Eye (tissue), 1 donor: ENCODE measurements at places on chromosomes 2 and 18.

GRCh38 chr2:192098814-192099491, 95.8 kb downstream of the TMEFF2 start:
- no peak for DNase-seq

DNA sequence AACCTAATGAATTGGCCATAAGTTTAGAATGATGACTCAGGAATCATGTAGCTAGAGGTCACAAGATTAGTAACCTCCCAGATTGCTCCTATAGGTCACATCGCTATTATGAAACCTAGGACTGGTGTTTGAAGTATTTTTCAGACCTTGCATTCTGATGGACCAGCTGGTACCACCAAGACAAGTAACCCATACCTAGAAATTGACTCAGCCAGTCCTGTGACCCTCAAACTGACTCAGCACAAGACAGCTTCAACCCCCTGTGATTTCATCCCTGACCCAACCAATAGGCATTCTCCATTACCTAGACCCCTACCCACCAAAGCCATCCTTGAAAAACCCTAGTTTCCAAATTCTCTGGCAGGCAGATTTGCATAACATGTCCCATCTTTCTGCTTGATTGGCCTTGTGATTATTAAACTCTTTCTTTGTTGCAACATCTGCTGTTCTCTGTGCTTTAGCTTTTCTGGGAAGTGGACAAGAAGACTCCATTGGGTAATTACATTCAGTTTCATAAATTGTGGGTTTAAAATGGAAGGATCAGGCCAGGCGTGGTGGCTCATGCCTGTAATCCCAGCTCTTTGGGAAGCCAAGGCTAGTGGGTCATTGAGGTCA, 254.9 kb downstream of the IRS1 start:
- no peak for DNase-seq

- peak; percentile 95 for DNase-seq
These were observed 64.7 kb downstream of the LRRFIP1 start for GRCh38 chr2:237691908-237692600.

DNA sequence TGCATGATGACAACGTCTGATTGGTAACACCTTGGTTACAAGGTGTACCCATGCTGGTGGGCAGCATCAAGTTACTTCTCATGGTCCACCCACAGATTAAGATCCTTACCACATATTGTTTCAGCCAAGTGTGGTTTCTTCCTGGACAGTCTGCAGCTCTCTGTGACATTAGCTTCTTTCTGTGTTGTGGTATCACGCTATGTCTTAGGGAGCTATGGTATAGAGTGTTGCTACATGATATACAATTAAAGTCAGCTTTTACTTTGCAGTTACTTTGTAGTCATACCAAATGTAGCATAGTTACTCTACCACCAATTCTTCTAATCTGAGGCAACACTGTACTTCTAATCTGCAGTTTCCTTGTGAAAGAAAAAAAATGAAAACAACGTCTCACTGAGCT, 48.8 kb downstream of the ZCCHC2 start:
- DNase-seq = no peak

DNA sequence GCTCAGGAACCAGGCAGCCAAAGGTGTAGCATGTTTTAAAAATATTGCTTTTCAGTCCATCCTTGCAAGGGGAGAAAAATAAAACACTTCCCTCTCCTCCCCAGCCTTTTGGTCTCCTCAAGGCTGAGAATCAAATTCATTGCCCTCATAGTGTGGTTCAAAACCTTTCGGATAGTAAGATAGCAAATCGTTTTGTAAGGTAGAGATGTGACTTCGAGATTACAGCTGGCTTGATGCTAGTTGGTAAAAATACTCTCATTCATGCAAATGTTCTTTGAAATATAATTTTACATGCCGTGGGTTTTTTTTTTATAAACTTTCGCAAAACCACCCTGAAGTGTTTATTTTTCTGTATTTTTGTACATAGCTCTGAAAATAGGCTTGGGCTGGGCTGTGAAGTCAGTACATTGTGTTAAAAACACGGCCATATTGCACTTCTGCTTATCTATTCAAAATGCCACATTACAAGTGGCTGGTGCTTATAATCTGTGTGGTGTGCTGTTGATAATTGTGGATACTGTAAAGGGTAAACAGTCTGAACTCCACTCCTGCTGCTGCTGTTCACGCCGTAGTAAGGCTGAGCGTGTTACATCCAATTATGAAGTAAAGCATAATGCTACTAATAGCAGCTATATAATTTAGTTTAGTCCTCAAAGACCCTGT, 172.0 kb upstream of the SIX3 start:
- DNase-seq = no peak
